ENCODE measurements at places on chromosomes 16 and 17. TPM values are rescaled to one million over a fixed set of nuclear protein-coding genes. Genes with fewer than 3 reads are reported as not detected.

The KRTAP4-9 gene
- polyA plus RNA-seq, result not detected

The MILR1 gene
- polyA plus RNA-seq, result 2.5 TPM

The TOM1L1 gene
- 76.9 TPM for polyA plus RNA-seq

The CETP gene
- not detected for polyA plus RNA-seq

The TMEM98 gene
- 91.0 TPM for polyA plus RNA-seq

DNA sequence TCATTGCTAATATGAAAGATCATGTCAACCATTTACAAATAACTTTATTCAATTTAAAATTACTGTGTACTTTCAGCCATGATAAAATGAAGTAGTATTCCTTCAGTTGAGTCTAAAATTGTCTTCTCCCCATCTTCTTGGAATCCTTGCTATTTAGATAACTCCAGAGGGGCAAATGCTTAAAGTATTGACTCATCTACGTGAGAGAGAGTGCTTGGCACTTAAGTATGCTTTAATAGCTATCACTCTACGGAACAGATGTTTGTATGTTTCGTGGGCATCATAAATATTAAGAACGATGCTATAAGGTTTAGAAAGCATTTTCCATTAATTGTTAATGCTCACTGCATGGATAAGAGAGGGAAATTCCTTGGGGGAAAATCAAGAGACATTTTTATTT is 69.3 kb upstream of the MED13 start:
- no peak for DNase-seq

GRCh38 chr16:48597563-48598387 is 12.2 kb downstream of the N4BP1 start:
- DNase-seq, result no peak

GRCh38 chr17:80952291-80952690 is 39.4 kb upstream of the CHMP6 start:
- no peak for DNase-seq

- DNase-seq, result no peak
These were observed 11.6 kb downstream of the MYO19 start for GRCh38 chr17:36523113-36523512.

DNA sequence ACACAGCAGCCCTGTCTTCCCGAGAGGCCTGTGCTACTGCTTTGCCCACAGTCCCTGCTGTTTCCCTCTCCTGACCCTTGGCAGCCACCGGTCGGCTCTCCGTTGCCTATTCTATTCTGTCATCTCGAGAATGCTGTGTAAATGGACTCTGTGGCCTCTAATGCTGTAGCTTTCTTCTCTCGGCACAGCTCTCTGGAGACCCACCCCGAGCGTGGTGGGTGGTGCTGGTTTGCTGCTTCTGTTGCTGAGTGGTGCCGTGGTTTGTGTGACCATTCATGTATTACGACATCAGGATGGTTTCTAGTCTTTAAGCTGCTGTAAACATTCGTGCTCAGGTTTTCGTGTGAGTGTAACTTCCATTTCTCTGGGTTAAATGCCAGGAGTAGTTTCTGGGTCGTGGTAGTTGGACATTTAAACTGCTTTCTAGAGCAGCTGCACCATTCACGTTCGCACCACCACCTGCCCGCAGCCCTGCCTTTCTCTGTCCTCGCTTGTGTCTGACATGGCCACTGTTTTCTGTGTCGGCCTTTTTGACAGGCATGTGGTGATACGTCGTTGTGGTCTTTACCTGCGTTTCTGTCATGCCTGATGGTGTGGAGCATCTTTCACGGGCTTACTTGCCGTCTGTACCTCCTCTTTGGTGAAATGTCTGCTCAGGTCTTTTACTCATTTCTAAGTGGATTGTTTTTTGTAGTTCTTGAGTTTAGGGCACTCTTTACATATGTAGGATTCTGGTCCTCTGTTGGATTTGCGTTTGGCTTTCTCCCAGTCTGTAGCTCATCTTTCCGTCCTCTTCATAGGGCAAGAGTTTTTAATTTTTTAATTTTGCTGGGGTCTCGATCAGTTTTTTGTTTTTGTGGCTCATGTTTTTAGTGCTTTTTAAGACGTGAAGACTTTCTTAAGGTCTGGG is 47.7 kb upstream of the ZNF750 start:
- DNase-seq, result no peak

GRCh38 chr17:35568561-35568960 is 7.9 kb upstream of the SLFN14 start:
- DNase-seq, result peak; percentile 64

GRCh38 chr17:40104594-40105486 is 4.5 kb upstream of the NR1D1 start:
- DNase-seq, result peak; percentile 64

DNA sequence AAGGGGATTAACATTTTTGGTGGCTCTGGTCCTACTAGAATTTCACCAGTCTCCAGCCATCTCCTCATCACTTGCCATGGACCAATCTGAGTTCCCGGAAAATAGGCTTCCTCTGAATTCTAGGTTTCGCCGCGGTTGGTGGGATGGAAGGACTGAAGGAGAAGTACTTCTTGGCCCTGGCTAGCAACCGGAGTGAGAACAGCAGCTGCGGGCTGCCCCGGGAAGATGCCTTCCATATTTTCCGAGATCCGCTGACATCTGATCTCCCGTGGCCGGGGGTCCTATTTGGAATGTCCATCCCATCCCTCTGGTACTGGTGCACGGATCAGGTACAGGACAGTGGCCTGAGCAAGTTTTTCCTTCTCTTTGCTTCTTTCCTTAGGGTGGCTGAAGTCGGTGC is 45.0 kb downstream of the SLC5A11 start:
- no peak for DNase-seq

DNA sequence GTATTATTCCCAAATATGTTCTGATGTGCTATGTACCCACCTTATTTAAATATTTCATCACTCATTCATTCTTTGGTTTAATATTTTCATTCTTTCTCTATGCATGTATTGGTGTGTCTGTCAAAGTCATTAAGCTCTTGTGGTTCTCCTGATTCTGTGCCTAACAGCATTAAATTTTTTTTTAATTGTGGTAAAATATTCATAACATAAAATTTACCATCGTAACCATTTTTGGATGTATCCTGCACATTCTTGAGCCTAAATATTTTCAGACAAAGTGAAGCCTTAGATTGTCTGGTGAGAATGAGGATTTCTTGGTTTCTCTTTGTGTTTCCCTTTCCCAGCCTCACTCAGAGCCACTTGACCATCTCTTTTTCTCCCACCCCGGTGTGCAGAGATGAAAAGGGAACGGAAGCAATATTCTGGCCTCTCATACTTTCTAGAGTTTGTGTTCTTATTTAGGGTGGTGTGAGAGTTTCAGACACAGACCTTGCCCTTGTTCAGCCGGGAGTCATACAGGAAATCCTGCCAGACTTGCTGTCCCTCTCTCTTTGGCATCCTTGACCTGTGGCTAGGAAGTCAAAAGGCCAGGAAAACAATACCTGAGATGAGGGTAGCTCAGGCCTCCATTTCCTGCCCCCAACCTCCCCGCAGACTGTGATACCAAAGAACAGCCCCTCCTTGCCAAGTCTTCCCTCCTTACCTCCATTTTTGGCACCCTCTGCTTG is 4.9 kb downstream of the CCL5 start:
- no peak for DNase-seq

- no peak for DNase-seq
These were observed 13.9 kb downstream of the KIAA0753 start for GRCh38 chr17:6626616-6627015.

- no peak for DNase-seq
These were observed 3.3 kb upstream of the PSMD12 start for GRCh38 chr17:67369676-67370075.

GRCh38 chr16:76464955-76465620 is 187.9 kb downstream of the CNTNAP4 start:
- no peak for DNase-seq
